ENCODE measurements at places on chromosomes 1 and 21.
A peak's percentile ranks its signal among the peaks of the same experiment; 100 is the strongest.

- ATAC-seq: peak; percentile 86
These were observed 20.6 kb downstream of the MTHFR start for GRCh38 chr1:11784993-11785769.

GRCh38 chr1:18923756-18924211 is 21.4 kb upstream of the ALDH4A1 start:
- ATAC-seq: no peak

GRCh38 chr1:153380711-153381110 is 5.3 kb upstream of the S100A12 start:
- ATAC-seq: no peak

- no peak for ATAC-seq
These were observed 116.5 kb upstream of the IRF2BP2 start for GRCh38 chr1:234726359-234726943.

- ATAC-seq: peak; percentile 8
These were observed 14.1 kb downstream of the EPHA2 start for GRCh38 chr1:16141573-16142336.

GRCh38 chr1:9452516-9453140 is 86.6 kb upstream of the SLC25A33 start:
- ATAC-seq: no peak

GRCh38 chr21:36023092-36023480 is 37.2 kb downstream of the SETD4 start:
- peak; percentile 63 for ATAC-seq

DNA sequence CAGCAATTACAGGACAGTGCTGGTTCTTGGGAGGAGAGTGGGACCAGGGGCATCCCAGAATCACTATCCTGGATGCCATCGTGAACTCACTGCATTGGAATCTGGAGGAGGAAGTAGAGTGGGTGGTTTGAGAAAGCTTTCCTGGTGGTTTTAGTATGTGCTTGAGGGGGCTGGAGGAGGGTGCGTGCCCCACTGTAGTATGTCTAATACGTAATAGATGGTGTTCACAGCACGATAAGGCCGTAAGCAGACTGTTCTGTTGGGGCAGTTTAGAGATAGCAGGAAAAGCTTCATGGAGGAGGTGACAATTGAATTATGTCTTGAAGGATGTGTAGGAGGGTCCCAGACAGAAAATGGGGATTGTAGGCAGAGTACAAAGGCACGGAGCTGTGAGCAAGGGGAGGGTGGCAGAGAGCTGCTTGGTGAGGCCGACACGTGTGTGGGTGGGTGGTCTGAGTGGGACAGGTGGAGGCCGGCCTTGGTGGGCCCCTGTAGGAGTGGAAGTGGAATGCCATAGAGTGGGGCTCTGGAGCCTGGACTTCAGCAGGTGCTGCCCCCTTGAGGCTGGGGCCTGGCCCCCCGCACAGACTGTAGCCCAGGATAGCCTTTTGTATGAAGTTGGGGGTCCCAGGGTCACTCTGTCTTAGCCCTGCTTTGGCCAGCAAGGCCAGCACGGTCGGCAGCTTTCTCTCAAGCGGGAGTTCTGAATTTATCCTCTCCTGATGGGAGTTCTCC is 37.0 kb downstream of the IL6R start:
- ATAC-seq: peak; percentile 72

DNA sequence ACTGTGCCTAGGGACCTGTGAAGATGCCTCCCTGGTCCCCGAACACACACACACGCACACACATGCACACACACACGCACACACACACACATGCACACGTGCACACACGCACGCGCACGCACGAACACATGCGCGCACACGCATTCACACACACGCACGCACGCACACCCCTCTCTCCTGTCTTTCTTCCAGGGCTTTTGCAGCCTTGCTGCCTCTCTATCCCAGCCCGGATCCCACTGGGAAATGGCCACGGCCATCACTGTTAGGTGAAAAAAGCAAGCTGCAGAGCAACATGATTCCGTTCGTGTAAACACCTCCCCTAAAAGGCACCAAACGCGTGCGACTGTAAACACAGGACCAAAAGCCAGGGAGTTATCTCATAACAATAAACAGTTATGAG is 39.7 kb downstream of the NKAIN1 start:
- no peak for ATAC-seq
